Stimulated activated CD4-positive, alpha-beta T cell treated with anti-CD3 and anti-CD28 coated beads, Interleukin-1b, Interleukin-23, amount 100 ng/mL, for 1 hour (primary cell): ENCODE measurements at places on chromosomes 3 and 15.

GRCh38 chr3:52596658-52597265, 60.4 kb downstream of the UQCC5 start:
- no peak for DNase-seq

DNA sequence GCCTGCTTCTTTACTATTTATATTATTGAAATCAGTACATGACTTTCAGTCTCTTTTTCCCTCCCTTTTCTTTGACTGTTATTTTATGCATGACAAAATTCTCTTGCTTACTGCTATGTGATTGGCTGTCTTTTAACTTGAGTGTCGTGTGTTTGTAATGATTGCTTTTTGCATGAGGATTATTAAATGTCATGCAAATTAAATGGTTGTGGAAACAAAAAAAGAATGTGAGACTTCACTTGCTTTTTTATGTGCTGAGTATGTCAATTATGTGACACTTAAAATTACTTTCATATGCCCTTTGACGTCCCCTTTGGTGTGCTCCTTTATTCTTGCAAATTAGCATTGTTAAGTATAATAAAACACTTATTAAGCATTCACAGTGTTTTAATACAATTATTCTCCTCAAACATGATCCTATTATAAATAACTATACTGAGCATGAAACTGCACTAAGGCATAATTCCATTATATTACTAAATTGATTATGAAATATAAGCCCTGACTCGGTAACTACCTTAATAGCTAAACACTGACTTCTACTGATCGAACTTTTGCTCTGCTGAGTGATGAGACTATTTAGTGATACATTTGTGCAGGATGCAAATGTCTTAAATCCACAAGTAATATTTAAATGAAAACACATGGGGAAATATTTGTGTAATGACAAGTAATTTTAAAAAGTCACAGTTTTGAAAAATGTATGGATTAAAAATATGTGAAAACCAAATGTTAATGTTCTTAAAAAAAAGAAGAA, 401.7 kb downstream of the NLGN1 start:
- DNase-seq: no peak

GRCh38 chr15:68177742-68178141, 27.4 kb downstream of the CALML4 start:
- DNase-seq: no peak

DNA sequence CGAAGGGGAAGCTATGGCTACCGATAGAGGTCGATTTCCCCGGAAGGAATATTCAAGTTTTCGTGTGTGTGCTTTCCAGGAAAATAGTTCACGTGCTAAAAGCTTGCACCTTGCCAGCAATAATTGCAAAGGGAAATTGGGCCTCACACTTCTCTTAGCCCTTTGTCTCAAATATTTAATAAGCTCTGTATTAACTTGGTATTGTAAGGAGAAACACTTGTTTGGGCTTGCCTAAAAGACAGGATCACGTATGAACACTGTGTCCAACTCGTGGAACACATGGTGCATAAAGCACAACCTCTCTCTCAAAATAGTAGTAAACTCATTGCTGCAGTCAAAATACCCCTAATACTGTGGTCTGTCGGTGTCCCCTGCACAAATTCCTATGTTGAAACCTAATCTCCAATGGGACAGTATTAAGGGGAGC, 352 bp upstream of the TMF1 start:
- DNase-seq: no peak

- no peak for DNase-seq
Observed at GRCh38 chr3:157247391-157247790, 87.4 kb upstream of the CCNL1 start.

DNA sequence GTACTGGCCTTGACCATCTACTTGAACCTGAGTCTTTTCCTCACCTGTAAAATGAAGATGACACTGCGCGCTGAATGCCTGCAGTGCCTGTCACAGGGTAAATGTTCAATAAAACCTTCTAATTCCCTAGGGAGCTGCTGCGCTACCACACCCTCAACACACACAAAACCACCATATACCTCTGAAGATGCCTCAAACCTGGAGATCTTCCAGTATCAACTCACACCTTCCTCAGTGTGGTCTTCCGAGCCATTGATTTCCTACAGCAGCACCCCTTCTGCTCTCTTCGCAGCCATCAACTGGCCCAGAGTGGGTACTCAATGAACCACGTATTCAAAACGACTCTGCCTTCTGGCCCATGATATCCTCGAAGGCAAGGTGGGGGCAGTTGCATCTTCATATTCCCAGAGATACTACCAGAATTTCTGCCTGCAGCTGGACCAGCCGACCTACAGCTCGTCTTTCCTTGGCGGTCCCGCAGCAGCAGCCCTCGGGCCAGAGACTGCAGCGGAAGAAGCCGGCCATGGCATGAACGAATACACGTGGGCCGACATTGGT, 695 bp downstream of the RPL32 start:
- no peak for DNase-seq

- DNase-seq: no peak
Observed at GRCh38 chr3:69328103-69328962, 57.6 kb downstream of the FRMD4B start.

GRCh38 chr3:158103887-158104327, 2.3 kb downstream of the SHOX2 start:
- DNase-seq: no peak

- DNase-seq: no peak
Observed at GRCh38 chr3:190862209-190863118, at the start of gene GMNC. Gene GMNC (minus strand): TSS chr3:190862694. CDS start chr3:190862615, 79 bp downstream.

DNA sequence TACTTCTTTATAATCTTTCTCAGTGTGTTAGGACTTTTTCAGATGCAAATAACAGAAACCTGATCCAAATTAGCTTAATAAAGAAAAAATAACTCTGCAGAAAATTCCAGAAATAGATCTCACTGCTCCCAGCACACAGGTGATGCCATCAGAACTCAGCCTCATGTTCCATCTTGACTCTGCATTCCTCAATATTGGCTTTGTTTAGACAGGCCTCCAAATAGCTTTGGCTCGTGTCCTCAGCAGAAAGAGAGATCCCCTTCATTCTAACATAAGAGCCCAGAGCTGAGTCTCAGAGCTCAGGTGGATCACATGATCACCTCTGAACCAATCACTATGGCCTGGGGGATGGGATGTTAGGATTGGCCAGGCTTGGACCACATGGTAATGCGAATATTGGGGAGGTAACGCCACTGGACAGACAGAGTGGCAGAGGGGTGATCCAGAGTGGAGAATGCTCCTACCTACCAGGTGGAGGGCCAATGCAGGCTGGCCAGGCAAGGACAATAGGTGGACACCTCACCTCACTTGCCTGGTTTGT, 46.6 kb upstream of the TBC1D21 start:
- DNase-seq: no peak

- DNase-seq: no peak
Observed at GRCh38 chr15:66148187-66148586, 105.4 kb downstream of the MEGF11 start.

DNA sequence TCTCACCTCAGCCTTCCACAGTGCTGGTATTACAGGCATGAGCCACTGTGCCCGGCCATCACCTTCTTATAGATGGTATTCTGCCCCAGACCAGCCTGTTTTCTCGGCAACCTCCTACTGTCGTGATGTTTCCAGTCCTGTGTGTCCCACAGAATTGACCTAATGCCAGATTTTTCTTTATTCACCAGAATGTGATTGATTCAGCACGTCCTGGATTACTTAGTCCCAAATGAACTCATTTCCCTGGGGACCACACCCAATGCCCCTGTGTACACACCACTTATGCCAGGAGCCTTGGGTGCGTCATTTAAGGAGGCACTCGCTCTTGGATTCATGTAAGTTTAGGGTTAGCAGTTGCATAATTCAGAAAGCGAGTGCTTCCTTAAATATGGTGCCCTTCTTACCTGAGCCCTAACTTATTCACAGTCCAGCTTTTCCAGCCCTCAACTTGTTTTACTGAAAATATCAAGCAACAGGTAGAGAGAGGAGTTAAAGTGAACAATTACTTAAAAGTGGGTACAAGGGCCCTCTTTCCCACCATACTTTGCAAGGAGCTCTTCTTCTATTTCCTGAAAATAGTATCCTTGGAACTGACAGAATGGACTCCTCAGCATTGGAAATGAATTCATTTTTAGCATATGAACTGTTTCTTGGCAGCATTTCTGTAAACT, 64.6 kb upstream of the UBE2E1 start:
- no peak for DNase-seq

- no peak for DNase-seq
Observed at GRCh38 chr3:3825035-3825434, 25.8 kb downstream of the LRRN1 start.

DNA sequence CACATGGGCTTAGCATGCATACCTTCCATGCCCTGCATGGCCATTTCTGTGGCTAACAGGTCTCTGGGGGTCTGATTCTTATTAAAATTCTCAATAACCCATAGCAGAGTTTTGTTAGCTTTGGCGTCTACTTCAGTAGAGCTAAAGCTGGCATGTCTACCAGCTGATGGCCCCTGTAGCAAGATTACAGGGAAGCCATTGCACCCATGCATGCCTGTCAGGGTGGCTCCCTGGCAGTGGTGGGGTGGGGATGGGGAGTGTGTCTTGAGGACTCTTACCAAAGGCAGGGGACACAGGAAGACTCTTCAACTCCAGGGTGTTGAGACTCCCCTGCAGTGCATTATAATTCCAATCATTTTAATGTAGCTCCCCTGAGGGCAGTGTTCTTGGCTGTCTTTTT, 4.7 kb downstream of the KY start:
- no peak for DNase-seq
